Muscle of arm (tissue), 14 donors: ENCODE measurements at places on chromosomes 13 and 19.
A peak's percentile ranks its signal among the peaks of the same experiment; 100 is the strongest.

- no peak for DNase-seq
Observed at GRCh38 chr13:91323349-91323748, 24.1 kb upstream of the MIR17HG start.

- no peak for DNase-seq
Observed at GRCh38 chr13:87536499-87536898, 134.7 kb upstream of the SLITRK5 start.

- DNase-seq: no peak
Observed at GRCh38 chr13:45224176-45224575, 23.3 kb upstream of the KCTD4 start.

DNA sequence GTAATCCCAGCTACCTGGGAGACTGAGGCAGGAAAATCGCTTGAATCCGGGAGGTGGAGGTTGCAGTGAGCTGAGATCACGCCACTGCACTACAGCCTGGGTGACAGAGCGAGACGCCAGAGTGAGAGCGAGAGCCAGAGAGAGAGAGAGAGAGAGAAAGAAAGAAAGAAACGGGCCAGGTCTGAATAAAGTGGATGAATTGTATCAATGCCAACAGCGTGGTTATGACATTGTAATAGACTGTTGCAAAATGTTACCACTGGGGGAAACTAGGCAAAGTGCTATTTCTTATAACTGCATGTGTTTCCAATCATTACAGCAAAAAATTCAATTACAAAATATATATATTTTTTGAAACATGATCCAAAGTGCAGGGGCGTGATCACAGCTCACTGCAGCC lies 11.8 kb upstream of the BTBD2 start:
- DNase-seq: no peak

DNA sequence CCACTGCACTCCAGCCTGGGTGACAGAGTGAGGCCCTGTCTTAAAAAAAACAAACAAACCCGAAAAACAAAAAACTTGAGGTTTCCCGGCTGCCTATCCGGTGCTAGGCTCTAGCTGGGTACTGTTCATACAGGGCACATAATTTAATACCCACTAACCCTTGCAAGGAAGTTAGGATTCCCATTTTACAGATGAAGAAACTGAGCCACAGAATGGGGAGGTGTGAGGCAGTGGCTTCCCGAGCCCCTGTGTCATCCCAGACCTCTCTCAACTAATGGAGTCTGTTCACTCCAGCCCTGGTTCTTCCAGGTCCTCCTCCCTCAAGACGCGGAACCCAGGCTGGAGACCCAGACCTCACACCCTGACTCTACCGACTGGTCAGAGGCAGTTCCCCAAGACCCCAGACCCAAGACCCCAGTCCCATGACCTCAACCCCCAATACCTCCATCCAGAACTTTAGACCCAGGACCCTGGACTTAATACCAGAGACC lies 576 bp downstream of the APBA3 start:
- DNase-seq: no peak

- DNase-seq: peak; percentile 52
Observed at GRCh38 chr13:94309997-94310855, 169.3 kb downstream of the DCT start.

DNA sequence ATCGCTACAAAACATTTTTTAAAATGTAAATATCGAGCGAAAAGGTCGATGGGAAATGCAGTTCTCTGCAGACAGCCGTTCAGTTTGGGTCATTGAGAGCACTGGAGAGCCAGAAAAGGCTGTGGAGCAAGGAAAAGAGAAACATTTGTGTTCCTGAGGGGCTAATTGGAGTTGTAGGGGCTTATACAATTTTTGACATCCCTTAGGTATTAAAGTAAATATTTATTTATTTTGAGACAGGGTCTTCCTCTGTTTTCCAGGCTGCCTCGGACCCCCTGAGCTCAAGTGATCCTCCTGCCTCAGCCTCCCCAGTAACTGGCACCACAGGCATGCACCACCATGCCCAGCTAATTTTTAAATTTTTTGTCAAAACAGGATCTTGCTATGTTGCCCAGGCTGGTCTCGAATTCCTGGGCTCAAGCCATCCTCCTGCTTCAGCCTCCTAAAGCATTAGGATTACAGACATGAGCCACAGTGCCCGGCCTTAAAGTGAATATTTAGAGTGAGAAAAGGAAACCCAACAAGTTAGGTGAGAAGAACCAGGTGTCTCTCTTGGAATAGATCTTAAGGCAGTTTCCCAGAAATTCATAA lies 825 bp upstream of the YIF1B start:
- no peak for DNase-seq
